ENCODE measurements at places on chromosomes 4 and X.

DNA sequence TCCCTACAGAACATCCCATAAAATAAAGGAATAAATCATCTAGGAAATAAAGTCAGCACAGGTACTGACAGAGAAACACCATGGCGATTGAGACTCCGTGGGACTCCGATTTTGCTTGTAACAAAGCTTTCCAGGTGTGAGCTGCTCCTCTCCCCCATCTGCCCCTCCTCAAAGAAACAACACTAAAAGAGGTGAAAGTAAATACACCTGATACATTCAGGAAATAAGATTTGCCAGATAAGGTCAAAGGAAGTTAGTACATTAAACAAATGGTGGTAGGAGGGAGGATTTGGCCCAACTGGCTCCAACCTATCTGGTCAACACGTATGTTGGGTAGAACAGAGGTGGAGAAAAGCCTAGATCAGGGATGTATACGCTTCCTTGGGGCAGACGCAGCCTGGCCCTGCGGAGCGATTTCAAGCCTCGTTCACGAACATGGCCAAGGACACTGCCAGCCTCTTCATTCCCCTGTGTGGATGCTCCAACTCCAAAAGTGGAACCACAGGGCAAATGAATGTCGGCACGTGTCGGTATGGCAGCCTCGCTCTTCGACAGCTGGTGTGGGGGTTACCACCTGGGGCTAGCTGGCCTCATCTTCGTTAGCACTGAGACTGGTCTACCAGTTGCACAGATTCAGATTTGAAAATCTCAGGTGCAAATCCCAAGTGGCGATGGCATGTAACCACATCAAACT, 162.5 kb downstream of the AFAP1 start:
- no peak for DNase-seq

DNA sequence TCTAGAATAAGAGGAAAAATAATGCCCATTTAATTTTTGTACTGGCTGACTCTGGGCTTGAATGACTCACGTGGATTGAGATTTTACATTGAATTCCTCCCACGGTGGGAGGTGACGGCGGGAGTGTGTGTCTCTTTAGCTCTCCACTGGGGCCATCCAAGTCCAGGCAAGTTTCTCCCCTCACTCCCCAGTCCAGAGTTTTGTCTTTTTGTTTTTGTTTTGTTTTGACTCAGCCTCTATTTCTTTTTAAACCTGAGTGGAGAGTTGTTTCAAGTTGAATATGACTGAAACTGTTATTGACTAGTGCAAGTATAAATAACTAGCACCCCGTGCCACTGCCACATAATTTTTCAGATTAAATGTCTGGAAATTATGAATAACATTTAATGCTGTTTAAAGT, 13.6 kb downstream of the CHST7 start:
- no peak for DNase-seq

GRCh38 chr4:87416965-87417364, 5.4 kb upstream of the NUDT9 start:
- no peak for DNase-seq

GRCh38 chr4:32930700-32931099, 2210.5 kb downstream of the PCDH7 start:
- no peak for DNase-seq

- no peak for DNase-seq
Measured at GRCh38 chr4:37685823-37686372, 278 bp downstream of the RELL1 start.

DNA sequence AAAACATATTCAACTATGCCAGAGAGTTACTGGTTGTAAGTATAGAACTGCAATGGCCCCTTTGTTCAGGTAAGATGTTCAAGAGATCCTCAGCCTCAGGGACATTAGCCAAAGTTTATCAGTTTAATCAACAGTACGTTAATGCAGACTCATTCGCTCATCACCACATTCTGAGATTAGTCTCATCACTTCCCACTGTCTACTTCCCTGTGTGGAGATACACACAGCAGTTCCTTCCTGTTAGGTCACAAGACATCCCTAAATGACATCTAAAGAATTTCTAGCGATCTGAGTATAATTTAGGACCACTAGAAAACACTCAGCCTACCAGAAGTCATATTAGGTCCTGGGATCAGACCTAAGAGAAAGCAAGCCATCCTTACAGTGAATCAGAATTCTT, 10.4 kb downstream of the SLC10A7 start:
- no peak for DNase-seq

GRCh38 chrX:16215660-16216059, 48.4 kb downstream of the MAGEB17 start:
- no peak for DNase-seq

DNA sequence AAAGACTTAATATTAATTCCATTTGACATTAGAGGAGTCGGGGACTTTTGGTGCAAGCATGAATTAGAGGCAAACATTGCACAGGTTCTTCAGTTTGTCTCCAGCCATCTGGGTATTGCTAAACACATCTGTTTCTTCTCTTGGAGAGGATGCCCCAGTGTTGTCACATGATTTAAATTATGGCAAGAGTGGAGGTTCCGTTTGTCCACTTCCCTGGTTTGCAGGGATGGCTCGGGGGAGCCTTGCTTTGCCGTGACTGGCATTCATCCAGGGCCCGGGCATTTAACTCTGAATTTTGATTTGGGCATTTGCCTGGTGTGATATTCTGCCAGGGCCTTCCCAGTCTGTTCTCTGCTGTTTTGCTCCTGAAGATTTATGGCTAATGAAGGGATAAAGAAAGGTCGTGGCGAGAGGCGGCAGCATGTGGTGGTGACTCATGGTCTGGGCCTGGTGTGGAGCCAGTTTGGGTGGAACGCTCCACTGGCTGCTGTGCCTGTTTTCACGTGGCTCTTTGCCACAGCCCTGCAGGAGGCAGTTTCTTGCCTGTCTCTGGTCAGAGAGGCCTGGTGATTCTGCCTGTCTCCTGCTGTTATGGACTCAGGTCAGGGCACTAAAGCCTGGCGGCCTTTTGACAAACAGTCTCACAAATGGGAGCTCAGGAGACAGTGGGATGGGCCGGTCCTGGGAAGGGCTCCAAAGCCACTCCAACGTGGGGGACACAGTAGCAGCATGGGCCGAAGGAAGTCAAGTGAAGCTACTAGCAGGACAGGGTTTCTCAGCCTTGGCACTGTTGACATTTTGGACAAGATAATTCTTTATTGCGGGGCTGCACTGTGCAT, 99.4 kb upstream of the PGRMC2 start:
- no peak for DNase-seq

- DNase-seq: no peak
Measured at GRCh38 chrX:26788402-26788998, 572.5 kb downstream of the MAGEB5 start.

- DNase-seq: no peak
Measured at GRCh38 chr4:31016322-31017061, 296.3 kb downstream of the PCDH7 start.

- DNase-seq: no peak
Measured at GRCh38 chrX:48899078-48899410, 1.3 kb downstream of the PQBP1 start.

GRCh38 chrX:38627683-38628082, 66.3 kb downstream of the TSPAN7 start:
- DNase-seq: no peak

DNA sequence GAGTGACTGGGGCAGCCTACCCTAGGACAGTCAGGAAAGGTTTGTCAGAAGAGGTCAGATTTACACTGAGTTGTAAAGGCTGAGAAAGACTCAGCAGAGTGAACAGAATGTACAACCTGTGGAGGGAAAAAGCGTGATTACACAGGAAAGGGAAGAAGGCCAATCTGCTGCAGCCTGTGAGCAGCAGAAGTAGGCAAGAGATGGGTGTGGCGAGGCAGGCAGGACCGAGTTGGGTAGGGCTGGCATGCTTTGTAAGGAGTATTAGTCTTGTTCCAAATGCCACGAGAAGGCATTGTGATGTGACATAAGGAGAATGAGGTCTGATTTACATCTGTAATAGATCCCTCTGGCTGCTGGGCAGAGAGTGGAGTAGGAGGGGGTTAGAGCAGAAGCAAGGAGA, 12.6 kb downstream of the SGMS2 start:
- DNase-seq: no peak

DNA sequence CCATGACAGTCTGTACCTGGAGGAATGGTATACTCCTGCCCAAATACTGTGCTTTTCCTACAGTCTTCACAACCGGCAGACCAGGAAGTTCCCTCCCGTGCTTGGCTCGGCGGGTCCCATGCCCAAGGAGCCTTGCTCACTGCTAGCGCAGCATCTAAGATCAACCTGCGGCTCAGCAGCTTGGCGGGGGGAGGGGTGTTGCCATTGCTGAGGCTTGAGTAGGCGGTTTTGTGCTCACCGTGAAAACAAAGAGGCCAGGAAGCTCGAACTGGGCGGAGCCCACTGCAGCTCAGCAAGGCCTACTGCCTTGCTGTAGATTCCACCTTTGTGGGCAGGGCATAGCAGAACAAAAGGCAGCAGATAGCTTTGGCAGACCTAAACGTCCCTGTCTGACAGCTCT, 152.7 kb downstream of the TEX11 start:
- peak; percentile 65 for DNase-seq

DNA sequence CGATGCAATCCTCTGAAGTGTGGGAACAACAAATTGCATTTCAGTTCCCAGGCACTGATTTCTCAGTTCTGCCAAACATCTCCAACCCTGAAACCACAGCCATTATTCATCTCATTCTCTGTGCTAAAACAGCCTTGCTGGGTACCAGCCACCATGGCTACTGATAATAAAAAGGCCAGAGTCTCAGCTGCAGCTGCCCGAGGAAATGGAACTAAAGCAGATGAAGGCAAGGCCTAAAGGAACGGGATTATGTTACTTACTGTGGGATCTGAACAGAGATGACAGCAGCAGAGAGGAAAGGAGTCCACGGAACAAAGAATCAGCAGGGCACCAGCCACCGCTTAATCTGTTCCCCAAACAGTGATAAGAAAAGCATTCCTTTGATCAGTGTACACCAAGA, 155.7 kb downstream of the PAPSS1 start:
- no peak for DNase-seq

- DNase-seq: no peak
Measured at GRCh38 chrX:154485150-154486051, 1.0 kb downstream of the UBL4A start.

DNA sequence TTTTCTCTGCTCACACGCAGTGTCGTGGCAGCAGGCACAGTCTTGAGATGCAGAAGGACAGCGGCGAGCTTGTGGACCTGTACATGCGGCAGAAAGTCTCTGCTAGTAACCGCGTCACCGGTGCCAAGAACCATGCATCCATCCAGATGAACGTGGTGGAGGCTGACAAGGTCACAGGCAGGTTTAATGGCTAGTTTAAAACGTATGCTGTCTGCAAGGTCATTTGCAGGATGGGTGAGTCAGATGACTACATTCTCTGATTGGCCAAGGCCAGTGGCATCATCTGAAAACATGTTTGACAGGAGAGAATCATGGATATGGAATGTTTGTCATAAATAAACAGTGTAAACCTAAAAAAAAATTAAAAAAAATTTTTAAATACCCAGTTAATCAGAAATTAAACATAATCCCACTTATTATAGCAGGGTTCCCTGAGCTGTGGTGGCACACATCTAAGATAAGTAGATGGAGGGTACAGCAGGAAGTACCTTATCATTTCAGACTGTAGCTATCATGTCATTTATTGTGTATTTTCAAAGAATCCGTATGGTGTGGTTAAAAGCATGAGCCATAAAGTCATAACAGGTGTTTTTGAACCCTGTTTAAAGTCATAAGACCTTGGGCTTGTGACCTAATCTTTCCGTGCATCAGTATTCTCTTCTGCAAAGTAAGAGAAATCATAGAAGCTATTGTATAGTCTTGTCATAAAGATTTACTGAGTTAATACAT, 7.5 kb upstream of the BMP2K start:
- DNase-seq: no peak

GRCh38 chr4:26133840-26134239, 187.0 kb upstream of the RBPJ start:
- no peak for DNase-seq

DNA sequence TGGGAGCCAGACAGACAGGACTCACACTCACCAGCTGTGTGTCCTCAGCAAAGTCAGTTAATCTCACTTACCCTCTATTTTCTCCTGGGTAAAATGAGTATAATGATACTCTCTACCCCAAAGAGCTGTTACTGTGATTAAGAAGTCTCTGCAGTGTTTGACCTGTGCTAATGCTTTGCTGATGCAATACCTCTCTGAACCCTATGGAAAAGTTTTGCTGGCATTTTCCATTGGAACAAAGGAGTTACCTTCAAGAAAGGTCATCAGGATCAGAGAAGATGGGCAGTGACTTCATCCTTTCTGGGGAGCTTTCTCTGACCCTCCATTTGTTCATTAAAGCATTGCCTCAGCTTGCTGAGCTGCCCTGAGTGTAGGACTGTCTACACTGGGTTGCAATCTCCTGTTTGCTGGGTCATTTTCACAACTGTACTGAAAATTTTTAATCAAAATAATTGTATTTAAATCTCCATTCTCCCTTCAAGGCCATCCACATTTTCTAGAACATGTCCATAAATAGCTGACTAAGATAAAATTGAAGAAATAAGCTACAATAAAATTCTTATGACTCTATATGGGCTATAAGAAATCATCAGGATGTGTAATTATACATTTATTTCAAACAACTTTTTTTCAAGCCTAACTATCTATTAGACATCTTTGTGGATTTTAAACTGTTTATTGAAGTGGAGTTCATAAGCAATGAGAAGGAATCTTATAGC, 272.8 kb upstream of the CPEB2 start:
- no peak for DNase-seq

DNA sequence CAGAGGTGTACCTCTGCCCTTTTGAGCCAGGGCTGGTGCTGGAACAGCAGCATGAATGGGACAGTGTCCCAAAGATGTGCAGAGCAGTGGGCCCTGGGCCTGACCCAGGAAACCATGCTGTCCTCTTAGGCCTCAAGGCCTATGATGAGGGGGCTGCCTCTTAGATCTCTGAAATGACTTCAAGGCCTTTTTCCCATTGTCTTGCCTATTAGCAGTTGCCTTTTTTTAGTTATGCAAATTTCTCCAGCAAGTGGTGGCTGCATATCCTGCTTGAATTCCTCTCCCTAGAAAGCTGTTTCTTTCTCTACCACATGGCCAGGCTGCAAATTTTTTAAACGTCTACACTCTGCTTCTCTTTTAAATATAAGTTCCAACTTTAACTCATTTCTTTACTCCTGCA, 160.3 kb downstream of the CFAP299 start:
- DNase-seq: no peak

DNA sequence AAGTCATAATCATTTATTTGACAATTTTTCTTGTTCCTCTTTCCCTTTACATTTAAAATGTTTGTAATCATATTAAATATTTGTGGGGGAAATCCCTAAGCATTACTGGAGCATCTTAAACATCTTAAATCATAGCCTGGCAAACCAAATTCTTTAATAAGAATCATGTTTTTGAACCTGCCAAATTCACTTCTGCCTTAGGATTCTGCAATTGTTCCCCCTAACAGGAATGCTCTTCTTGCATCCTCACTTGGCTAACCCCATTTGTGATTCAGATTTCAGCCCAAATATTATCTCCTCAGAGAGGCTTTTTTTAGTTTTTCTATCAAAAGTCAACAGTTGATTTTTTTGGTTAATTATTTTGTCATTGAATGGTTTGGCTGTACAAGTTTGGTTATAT, 241.1 kb downstream of the MAPK10 start:
- no peak for DNase-seq

DNA sequence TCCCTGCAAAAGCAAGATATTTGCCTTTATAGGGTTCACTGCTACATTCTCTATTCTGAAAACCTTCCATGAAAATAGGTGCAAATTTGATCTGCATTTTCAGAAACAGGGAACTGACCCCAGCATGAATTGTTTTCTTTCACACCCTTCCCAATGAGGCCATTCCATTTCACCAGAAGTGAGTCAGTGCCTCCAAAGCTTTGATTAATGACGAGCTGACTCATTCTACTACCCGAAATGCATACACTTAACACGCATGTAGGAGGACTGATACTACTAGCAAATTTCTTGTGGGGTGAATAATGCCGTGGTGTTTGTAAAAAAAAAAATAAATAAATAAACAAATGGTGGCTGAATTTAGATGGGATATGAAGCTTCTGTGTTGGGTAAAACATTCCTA, 146.9 kb upstream of the FGF13 start:
- no peak for DNase-seq
